NAMALWA (cell line): ENCODE measurements at places on chromosomes 4 and X.
A peak's percentile ranks its signal among the peaks of the same experiment; 100 is the strongest.

- DNase-seq, result no peak
Measured at GRCh38 chr4:145779319-145779801, 99.4 kb downstream of the C4orf51 start.

DNA sequence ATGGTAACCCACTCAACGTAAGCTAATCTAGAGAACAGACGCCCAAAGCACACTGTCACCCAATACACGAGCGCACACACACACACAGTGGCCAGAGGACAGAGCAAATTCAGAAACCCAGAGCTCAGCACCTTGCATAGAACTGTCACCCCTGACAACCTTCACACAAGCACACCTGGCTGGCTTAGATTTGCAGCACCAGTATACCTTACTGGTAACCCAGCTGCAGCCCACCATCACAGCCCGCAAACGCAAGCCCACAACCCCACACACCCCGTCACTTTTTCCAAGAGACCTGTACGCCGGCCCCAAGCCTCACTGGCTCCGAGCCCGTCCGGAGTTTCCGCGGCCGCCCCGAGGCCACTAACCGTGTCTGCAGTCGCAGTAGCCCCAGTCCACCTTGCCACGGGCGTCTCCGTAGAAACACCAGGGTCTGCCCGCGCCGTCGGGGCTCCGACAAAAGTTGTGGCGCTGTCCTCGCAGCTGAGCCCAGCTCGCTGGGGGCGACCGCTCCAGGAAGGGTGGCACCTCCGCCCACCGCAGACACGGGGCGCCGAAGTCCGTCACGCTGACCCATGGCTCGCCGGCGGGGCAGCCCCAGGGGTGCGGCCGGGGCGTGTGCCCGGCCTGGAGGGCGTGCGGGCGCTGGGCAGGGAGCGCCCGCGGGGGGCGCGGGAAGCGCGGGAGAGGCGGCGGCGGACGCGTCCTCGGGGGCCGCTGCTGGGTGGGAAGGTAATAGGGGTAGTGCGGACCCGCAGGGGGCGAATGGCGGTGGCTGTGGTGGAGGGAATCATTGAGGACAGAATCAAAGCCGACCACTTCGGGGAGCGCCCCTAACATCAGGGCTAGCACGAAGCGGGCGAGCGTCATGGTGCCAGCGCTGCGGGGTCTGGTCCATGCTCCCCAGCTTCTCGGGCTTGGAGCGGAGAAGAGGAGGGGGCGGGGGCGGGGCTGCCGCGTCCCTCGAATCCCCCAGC, 664 bp downstream of the PRSS12 start:
- DNase-seq, result no peak

- no peak for DNase-seq
Measured at GRCh38 chr4:41512596-41512995, 25.4 kb upstream of the LIMCH1 start.

GRCh38 chrX:154440623-154441357, 3.2 kb upstream of the FAM50A start:
- no peak for DNase-seq

DNA sequence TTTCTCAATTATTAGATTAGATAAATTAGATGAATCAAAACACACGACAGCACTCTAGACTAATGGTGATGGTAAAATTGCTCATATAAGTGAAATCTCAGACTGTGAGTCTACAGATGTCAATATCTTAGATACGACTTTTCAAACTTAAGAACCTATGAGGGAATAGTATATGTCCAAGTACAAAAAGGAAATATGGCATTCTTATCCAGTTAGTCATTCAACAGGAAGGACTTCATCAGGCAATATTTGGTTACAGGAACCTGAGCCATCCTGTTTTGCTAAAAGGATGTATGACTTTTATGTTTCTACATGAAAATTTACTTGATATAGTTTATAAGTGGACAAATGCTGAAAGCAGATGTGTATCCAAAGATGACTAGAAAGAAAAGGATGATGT, 107.0 kb downstream of the CT47B1 start:
- DNase-seq, result no peak

DNA sequence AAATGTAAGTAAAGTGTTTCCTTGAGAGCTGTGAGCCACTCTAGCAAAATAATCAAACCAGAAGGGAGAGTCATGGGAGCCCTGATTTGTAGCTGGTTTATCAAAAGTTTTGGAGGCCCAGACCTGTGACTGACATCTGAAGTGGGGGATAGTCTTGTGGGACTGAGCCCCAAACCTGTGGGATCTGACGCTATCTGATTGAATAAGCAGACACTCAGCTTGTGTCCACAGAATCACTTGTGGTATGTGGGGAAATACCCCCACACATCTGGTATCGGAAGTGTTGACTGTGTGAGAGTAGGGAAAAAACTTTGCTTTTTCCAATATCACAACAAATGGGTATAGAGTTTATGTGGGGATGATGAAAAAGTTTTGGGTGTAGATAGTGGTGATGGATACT, 35.4 kb downstream of the FUNDC1 start:
- no peak for DNase-seq

DNA sequence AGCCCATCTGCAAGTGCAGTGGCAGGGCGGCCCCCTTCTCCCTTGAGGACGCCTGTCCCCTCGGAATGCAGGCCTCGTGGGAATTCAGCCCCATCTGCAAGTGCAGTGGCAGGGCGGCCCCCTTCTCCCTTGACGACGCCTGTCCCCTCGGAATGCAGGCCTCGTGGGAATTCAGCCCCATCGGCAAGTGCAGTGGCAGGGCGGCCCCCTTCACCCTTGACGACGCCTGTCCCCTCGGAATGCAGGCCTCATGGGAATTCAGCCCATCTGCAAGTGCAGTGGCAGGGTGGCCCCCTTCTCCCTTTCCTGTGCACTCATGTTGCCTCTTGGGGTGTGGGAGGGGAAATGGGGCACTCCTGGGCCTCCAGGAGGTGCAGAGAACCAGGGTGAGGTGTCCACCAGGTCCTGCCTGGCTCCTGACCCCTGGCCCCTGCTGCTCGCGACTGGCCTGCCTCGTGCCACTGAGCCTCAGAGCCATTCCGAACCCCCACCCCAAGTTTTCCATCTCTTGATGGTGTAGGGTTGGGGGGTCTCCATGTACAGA, 6.8 kb upstream of the SLC26A1 start:
- DNase-seq, result peak; percentile 79

GRCh38 chrX:24485976-24486680, 21.0 kb downstream of the PDK3 start:
- no peak for DNase-seq

GRCh38 chrX:103158317-103158621, 56.6 kb upstream of the BEX4 start:
- DNase-seq, result no peak

- no peak for DNase-seq
Measured at GRCh38 chrX:153828723-153829548, 1.4 kb downstream of the PDZD4 start.

- peak; percentile 30 for DNase-seq
Measured at GRCh38 chr4:169622566-169622965, 2.2 kb downstream of the CLCN3 start.
